Psoas muscle (tissue), 8 donors: ENCODE measurements at places on chromosomes 7 and 10. TPM values are rescaled to one million over a fixed set of nuclear protein-coding genes. Genes with fewer than 3 reads are reported as not detected.

The LIPK gene
- total RNA-seq = not detected

The ZNF22 gene
- total RNA-seq = 15.1 TPM

The SRRM3 gene
- 0.69 TPM for total RNA-seq

The CLCN1 gene
- total RNA-seq = 9.8 TPM

The AQP1 gene
- total RNA-seq = 79.2 TPM

The AKR1C8 gene
- total RNA-seq = not detected

The PITX3 gene
- total RNA-seq = 9.7 TPM

The SPAM1 gene
- total RNA-seq = not detected

The CCL24 gene
- not detected for total RNA-seq

The COL26A1 gene
- not detected for total RNA-seq

The SFTPA1 gene
- total RNA-seq = 0.54 TPM

The CPN1 gene
- not detected for total RNA-seq

The PTF1A gene
- total RNA-seq = not detected

The HHEX gene
- 1.7 TPM for total RNA-seq

The GPR15LG gene
- total RNA-seq = not detected

The HOXA10 gene
- total RNA-seq = not detected

The NPFFR1 gene
- not detected for total RNA-seq

The WNT8B gene
- not detected for total RNA-seq

The SFR1 gene
- 3.5 TPM for total RNA-seq

The TUBAL3 gene
- 0.15 TPM for total RNA-seq

The ZNF33B gene
- 8.0 TPM for total RNA-seq

The HOGA1 gene
- total RNA-seq = 12.3 TPM

The SRI gene
- total RNA-seq = 40.2 TPM

The MMD2 gene
- not detected for total RNA-seq

The TFR2 gene
- total RNA-seq = not detected

The TMEM184A gene
- 3.0 TPM for total RNA-seq

The AP1S1 gene
- total RNA-seq = 5.7 TPM

The EPHA1 gene
- 0.28 TPM for total RNA-seq

The IL6 gene
- 2.1 TPM for total RNA-seq

The FAM200A gene
- total RNA-seq = 5.4 TPM

The WNT2 gene
- total RNA-seq = 0.47 TPM

The TMEM213 gene
- total RNA-seq = not detected

The PTN gene
- 0.32 TPM for total RNA-seq
